ENCODE measurements at places on chromosomes 5 and 9.
A peak's percentile ranks its signal among the peaks of the same experiment; 100 is the strongest.

- DNase-seq: no peak
Observed at GRCh38 chr5:37834542-37835379, 5.1 kb downstream of the GDNF start.

DNA sequence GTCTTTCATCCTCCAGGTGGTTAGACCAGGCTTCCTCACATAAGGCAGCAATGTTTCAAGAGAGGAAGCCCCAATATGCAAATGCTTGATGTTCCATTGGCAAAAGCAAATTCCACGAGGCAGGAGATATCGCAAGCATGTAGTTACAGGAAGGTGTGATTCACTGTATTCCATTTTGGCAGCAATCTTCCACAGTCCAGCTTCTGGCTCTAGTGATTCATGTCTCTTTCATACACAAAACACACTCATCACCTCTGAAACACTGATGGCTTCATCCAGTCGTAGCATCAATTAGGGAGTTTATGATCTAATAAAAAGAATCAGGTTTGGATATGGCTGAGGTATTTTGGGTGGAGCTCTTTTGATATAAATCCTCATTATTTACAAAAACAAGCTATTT lies 552.2 kb upstream of the RIOK2 start:
- peak; percentile 32 for DNase-seq

DNA sequence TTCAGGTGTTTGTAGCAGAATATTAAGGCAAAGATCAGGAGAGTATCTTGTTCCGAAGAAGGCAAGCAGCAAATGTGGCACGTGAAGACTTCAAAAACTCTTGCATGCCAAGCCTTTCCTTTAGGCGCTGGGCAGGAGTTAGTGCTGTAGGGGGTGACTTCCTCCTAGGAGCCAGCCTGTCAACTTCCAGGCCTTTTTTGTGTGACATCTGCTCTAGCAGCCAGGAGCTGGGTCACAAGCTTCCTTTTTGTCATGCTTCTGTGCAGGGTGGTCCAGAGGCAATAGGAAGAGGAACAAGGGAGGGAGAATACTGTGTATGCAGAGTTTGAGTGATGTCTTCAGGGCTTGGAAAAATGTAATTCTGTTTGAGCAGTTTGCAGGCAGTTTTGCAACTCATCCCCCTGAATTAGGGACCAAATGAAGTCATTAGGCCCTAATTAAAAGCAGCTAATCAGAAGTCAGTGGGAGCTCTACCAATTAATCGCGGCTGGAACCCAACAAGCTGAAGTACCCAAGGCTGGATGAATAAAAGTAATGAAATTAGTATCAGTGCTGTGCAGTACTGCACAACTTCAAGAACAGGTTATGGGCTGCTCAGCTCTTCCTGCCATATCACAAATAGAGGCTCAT lies 53.5 kb downstream of the TLR4 start:
- DNase-seq: no peak

DNA sequence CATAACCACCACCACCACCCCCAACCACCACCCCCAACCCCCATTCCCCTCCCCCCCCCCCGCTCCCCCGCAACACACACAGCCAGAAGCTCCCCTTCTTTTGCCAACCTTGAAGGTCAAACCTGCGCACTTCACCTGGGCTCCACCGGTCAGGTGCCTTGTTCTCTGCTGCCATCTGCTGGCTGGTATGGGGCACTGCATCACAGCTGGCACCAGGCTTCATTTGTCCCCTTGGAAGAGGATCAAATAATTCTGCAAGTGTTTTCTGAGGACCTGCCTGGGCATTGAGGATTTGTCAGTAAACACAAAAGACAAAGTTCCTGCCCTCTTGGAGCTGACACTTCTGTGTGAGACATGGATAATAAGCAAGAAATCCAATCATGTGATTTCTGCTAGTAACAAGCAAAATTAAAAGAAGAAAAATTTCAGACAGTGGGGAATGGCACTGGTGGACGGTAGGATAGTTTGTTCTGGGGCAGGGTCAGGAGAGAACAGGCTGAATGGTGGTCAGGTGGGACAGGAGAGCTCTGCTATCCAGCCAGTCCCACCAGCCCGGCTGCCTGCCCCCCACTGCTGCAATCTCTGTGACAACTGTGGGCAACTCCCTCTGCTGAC lies 55.6 kb upstream of the LMX1B start:
- peak; percentile 29 for DNase-seq

DNA sequence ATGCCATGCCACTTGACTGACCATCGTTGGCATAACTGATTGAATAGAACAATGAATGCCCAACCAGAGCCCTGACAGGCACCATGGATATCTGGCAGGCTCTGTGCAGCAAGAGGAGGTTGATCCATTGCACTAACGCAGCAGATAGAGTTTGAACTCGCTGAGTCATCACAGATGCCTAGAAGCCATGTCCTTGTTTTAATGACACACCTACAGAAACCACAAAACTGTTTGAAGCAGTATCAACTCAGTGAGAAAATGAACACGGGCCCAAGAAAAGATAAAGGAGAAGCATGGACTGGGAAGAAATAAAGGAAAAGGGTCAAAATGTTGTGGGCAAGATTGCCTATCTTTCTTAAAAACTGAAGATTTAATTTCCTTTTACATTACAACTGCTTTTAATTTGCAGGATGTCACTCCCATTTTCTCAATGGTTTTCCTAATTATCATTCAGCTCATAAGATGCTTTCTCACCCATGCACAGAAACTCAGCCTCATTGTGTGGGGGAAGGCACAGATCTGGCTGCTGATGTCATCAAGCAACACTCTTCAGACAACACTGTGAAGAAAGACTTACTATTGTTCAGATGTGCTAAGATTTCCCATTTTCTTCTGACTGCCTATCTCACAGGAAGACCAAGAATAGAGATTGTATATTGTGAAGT lies 129.0 kb downstream of the PIK3R1 start:
- peak; percentile 65 for DNase-seq

GRCh38 chr9:10208691-10209069 lies 404.1 kb downstream of the PTPRD start:
- DNase-seq: no peak

DNA sequence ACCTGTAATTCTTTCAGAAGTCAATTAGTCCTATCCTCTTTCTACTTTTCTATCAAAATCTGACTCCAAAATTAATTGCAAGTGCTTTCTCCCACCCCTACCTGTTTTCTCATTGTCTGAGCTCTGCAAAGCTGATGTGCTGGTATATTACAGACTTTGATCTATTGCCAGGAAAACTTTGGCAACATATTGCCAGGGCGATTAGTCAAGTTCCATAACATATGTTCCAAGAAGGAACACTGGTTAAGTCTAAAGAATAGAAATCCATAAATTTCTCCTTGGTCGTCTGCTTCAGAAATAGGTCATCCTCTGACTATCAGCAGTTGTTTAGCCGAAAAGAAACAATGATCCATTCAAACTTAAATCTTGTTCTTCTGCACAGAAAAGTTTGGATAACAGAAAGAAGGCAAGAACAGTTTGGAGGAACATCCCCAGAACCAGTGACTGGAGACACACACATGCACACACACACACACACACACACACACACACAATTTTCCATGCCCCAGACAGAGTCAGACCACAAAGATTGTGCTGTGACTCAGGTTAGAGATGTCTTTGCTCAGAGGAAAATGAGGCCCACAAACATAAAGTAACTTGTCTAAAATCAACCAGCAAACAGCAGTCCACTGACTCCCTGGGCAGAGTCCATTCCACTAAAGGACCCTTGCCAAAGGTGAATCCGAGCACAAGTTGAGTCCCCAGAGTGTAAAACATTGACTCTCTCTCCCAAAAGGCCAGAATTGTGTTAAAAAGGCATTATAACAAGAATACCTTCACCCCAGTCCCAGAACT lies 202.1 kb downstream of the DEPDC1B start:
- DNase-seq: no peak

GRCh38 chr9:124511891-124512805 lies 4.9 kb upstream of the NR5A1 start:
- peak; percentile 8 for DNase-seq
